Uterus (tissue), 4 donors: ENCODE measurements at places on chromosomes 12 and 14. TPM values are rescaled to one million over a fixed set of nuclear protein-coding genes. Genes with fewer than 3 reads are reported as not detected.

DNA sequence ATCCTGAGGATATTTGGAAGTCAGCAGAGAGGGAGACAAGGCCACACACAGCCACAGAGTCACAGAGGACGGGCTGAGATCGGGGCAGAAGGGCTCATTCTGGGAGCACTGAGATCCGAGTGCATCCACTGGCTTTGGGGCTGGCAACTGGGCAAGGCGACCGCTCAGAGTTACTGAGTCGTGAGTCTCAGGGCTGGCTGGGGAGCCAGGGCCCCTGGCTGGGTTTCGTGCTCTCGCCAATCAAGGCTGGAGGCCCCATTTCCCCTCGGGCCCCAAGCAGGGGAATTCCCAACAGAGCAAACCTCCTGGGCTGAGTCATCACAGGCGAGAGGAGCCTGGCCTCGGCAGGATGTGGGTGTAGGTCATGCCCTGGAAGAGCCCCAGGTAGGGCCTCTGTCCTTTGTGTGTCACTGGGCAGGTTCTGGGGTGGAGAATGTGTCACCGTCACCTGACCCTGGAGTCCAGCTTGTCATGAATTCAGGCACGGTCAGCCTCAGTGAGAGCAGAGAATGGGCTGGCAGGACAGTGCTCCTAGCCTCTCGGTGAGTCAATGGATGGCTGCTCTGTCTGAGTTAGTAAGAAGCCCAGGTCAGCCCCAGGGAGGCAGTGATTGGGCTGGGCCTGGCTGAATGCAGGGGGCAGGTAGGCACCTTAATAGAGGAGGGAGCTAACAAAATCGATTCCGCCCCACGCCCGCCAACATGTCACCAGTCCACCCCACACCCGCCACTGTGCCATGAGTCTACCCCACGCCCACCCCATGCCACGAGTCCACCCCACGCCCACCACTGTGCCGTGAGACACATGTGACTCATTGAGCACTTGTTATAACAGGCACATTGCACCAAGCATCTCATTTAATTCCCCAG lies 16.9 kb downstream of the ASB2 start:
- H3K4me3 ChIP-seq = no peak overlapping the region
- H3K27ac ChIP-seq = peak overlapping the region; percentile 49
- no peaks in the 10 kb centered on the region for H3K36me3 ChIP-seq
- no peaks in the 10 kb centered on the region for H3K27me3 ChIP-seq
- DNase-seq = peak; percentile 42

The TAS2R42 gene
- not detected for total RNA-seq

The GALNT16 gene
- 2.1 TPM for total RNA-seq

- no peak overlapping the region for H3K4me3 ChIP-seq
- peak overlapping the region; percentile 89 for H3K27ac ChIP-seq
- H3K27me3 ChIP-seq = no peaks in the 10 kb centered on the region
- H3K4me1 ChIP-seq = peaks cover 17% of the 10 kb centered on the region
Observed at GRCh38 chr14:23175823-23176222, 7.6 kb downstream of the SLC7A8 start.

DNA sequence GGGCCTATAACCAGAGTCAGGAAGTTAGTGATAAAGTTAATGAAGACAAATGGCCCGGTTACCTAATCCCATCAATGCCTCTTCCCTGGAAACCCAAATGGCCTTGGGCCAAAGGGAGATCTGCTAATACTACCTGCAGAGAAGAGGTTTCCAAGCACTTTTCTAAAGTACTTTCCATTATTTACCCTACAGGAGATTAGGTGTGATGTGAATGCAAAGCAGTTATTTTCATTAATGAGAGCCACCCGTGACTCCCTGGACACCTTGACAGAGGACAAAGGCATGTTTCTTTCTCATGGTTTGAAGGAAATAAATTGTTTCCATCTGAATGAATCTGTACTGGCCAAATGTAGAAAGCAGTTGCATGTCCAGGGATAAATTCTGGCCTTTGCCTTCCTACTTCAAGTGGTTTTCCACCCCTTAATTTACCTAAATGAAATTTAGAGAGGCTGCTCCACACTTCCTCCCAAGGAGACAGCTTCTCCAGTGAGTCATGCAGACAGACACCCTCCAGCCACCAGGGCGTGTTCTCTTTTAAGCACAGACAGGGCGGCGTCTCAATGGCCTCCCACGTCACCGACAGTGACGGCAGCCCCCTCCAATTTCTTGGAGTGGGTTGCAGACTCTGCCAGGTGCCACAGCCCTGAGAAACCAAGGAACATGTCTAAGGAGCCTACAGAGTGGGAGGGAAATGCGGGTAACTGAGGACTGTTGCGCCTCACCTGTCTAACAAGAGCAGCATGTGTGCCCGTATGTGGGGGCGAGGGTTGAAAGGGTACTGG lies 43.9 kb upstream of the GNPNAT1 start:
- no peak overlapping the region for H3K27ac ChIP-seq
- no peaks in the 10 kb centered on the region for H3K36me3 ChIP-seq
- no peaks in the 10 kb centered on the region for H3K4me1 ChIP-seq
- no peak overlapping the region for H3K4me3 ChIP-seq
- DNase-seq = no peak

DNA sequence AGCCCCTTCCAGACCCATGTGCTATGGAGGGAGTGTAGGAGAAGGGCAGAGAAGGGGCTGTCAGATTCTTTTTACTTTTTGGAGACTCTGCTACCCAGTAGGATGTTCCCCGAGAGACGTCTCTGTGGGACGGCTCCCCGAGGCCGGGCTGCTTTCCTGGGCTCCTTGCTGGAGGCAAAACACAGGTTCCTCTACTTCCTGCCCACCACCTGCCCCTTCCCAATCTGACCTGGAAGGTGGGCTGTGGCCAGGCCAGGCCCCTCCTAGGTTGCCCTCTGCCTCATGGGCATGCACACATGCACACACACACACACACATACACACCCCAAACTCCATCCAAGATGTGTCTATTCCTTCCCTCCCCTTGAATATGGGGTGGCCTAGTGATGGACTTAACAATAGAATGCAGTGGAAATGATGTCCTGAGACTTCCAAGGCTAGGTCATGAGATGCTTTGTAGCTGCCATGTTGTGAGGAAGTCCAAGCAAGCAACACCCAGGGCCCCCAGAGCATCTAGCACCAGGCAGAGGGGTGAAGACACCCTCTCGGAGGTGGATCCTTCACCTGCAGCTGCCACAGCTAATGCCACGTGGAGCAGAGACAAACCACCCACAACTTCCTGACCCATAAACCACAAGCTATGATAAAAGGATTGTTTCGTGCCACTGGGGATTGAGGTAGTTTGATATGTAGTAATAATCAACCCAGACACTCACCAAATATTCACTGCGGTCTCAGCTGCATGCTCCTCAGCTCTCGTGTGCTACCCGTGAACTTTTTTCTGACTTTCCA lies 1.6 kb upstream of the ASB2 start:
- no peaks in the 10 kb centered on the region for H3K36me3 ChIP-seq
- peak overlapping the region; percentile 92 for H3K27ac ChIP-seq
- DNase-seq = no peak
- H3K4me3 ChIP-seq = no peak overlapping the region
- H3K4me1 ChIP-seq = peaks cover 9% of the 10 kb centered on the region

The TAS2R13 gene
- 0.51 TPM for total RNA-seq

GRCh38 chr12:108914121-108914531 lies 34.2 kb downstream of the DAO start:
- peak overlapping the region; percentile 13 for H3K27ac ChIP-seq
- no peaks in the 10 kb centered on the region for H3K27me3 ChIP-seq
- no peak overlapping the region for H3K4me3 ChIP-seq
- peak; percentile 35 for DNase-seq
- no peaks in the 10 kb centered on the region for H3K36me3 ChIP-seq
- H3K4me1 ChIP-seq = no peaks in the 10 kb centered on the region

The MRPL52 gene
- 21.4 TPM for total RNA-seq

DNA sequence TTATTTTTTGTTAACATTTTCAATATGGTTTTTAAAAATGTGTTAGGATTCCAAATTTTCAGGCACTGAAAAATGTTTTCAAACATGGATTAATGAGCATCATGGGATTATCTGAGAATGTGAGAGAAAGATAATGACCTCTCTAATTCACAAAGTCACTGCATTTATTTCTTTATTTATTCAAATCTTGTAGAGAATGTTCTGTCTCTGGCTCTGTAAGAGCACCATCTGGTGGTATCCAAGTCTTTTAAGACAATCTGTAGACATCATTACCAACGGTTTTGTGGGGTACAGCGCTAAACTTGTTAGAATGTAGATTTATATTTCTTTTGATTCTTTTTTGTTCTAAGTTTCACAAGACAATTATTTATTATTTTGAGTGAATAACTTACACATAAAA lies 956.0 kb upstream of the NOVA1 start:
- no peak overlapping the region for H3K27ac ChIP-seq
- DNase-seq = no peak
- H3K27me3 ChIP-seq = no peaks in the 10 kb centered on the region
- no peaks in the 10 kb centered on the region for H3K4me1 ChIP-seq

- H3K36me3 ChIP-seq = no peaks in the 10 kb centered on the region
- DNase-seq = no peak
- H3K4me1 ChIP-seq = no peaks in the 10 kb centered on the region
- H3K4me3 ChIP-seq = no peak overlapping the region
Observed at GRCh38 chr14:69373104-69373503, 25.0 kb downstream of the ERH start.

- no peak overlapping the region for H3K4me3 ChIP-seq
- DNase-seq = peak; percentile 68
- no peaks in the 10 kb centered on the region for H3K27me3 ChIP-seq
- H3K27ac ChIP-seq = peak overlapping the region; percentile 78
- H3K4me1 ChIP-seq = peaks cover 9% of the 10 kb centered on the region
Observed at GRCh38 chr12:116423094-116423493, 136.1 kb upstream of the MAP1LC3B2 start.

DNA sequence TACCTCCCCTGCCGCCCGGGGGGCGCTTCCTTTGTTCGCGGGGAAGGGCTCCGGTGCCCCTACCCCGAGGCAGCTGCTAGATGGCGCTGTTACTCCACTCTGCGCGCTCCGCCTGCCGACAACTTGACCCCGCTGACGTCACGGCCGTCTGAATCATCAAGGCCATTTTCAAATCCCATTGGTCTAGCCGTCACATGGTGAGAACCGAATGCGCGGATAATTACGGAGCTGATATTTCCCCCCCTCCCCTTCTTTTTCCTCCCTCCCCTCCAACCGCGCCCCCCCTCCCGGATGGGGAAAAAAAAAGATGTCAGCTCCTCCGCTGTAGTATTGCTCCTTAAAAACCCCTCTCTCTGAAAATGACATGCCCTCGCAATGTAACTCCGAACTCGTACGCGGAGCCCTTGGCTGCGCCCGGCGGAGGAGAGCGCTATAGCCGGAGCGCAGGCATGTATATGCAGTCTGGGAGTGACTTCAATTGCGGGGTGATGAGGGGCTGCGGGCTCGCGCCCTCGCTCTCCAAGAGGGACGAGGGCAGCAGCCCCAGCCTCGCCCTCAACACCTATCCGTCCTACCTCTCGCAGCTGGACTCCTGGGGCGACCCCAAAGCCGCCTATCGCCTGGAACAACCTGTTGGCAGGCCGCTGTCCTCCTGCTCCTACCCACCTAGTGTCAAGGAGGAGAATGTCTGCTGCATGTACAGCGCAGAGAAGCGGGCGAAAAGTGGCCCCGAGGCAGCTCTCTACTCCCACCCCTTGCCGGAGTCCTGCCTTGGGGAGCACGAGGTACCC lies at the start of gene HOXC10:
Gene HOXC10 (plus strand): TSS at position 246 of the 791 bp plus-strand sequence. CDS start 114 bp downstream, at position 360.
- H3K4me1 ChIP-seq = peaks cover 10% of the 10 kb centered on the region
- no peak within 1 kb of the TSS for H3K27ac ChIP-seq
- no peak within 1 kb of the TSS for H3K4me3 ChIP-seq
- H3K27me3 ChIP-seq = peaks cover 78% of the 10 kb centered on the region

GRCh38 chr14:28373721-28374120 lies 392.9 kb upstream of the FOXG1 start:
- H3K27ac ChIP-seq = no peak overlapping the region
- no peak for DNase-seq
- H3K36me3 ChIP-seq = no peaks in the 10 kb centered on the region
- no peak overlapping the region for H3K4me3 ChIP-seq
- no peaks in the 10 kb centered on the region for H3K27me3 ChIP-seq

GRCh38 chr14:29028973-29029582 lies 262.5 kb downstream of the FOXG1 start:
- no peak overlapping the region for H3K4me3 ChIP-seq
- H3K27ac ChIP-seq = no peak overlapping the region
- H3K27me3 ChIP-seq = no peaks in the 10 kb centered on the region
- no peaks in the 10 kb centered on the region for H3K36me3 ChIP-seq
- H3K4me1 ChIP-seq = no peaks in the 10 kb centered on the region
- DNase-seq = no peak

DNA sequence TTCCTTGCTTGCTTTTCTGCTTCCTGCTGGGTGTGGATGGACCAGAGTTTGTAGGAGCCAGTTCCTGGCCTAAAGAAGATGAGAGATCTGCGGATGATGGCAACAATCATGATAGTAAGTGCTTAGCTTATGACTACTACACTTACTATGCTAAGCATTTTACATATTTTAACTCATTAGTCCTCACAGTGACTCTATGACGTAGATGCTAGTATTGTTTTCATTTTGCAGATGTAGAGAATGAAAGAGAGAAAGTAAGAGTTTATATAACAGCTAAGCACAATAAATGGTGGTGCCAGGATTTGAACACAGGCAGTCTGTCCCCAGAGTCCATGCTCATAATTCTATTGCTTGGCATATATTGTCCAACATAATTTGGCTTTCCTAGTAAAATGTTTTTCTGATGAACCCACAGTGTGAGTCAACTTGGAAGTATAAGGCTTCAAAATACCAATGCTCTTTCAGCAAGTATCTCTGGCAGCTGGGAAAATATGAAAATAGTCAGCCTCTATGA lies 363.2 kb upstream of the DDHD1 start:
- no peaks in the 10 kb centered on the region for H3K4me1 ChIP-seq
- H3K36me3 ChIP-seq = no peaks in the 10 kb centered on the region
- H3K27me3 ChIP-seq = no peaks in the 10 kb centered on the region
- no peak overlapping the region for H3K27ac ChIP-seq
- no peak overlapping the region for H3K4me3 ChIP-seq
- DNase-seq = no peak

The NR2C1 gene
- total RNA-seq = 56.7 TPM
